ENCODE measurements at places on chromosomes 13 and 19.

- DNase-seq, result no peak
Observed at GRCh38 chr13:91245288-91245687, 102.2 kb upstream of the MIR17HG start.

DNA sequence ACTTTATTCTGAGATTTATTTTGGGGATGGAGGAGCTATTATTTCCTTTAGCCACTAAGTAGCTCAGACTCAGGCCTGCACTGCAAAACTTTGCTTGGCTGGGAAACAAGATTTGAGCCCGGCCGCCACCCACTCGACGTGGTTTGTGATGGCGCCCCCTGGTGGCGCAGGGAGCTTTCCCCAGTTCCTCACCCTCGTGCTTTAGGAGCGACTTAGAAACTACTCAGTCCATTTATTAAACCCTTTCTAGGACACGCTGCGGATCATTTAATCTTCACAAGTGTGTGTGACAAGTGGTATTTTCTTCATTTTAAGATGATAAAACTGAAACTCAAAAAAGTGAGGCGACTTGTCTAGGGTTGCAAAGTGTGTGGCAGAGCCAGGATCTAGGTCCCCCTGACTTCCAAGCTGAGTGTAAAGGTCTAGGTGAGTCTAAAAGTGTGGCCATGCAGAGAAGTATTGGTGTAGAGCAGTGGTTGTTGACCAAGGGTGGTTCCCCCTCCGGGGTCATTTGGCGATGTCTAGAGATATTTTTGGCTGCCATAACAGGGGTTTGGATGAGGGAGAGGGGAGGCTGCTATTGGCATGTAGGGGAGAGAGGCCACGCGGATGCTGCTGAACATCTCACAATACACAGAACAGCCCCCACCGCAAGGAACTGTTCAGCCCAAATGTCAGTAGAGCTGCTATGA is 2.2 kb downstream of the CXCL17 start:
- DNase-seq, result peak; percentile 65

- no peak for DNase-seq
Observed at GRCh38 chr19:45677351-45678230, 9.6 kb downstream of the GIPR start.

- no peak for DNase-seq
Observed at GRCh38 chr19:55112246-55112776, 5.1 kb downstream of the PPP1R12C start.

GRCh38 chr13:44287958-44288357 is 85.7 kb upstream of the SERP2 start:
- DNase-seq, result peak; percentile 51

DNA sequence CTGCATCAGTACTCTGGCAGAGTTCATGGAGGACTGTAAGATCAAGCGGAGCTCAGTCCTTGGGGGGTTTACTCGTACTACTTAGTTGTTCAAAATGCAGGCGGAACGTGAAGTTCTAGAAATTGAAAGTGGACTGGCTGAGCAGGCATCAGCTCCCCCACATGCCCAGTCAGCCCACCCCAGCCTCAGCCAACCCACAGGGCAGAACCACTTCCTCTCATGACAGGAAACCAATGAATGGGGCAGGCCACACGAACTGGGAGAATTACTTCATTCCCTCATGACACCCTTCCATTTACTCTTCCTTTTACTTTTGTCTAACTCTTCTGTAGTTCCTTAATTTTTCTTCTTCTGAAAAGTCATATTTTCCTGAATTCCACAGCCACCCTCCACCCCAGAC is 71.9 kb downstream of the FLT1 start:
- no peak for DNase-seq

- no peak for DNase-seq
Observed at GRCh38 chr19:49921871-49922795, 6.9 kb upstream of the ATF5 start.

DNA sequence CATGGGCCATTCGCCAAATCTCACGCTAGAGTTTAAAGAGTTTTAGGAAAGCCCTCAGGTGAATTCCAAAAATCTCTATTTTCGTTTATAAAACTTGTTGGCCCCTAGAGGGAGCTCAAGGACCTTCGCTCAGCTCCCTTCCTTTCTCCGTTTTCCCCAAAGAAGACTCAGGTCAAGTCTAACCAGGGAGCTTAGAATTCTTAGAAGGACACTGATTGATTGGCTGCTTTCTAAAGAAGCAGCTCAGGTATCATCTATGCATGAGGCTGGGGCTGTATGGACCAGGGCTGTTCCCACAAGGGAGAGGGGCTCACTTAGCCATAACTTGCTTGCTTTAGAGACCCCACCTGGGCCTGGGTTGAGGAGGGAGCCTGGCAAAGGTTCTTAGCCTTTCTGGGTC is 20.5 kb downstream of the DZIP1 start:
- no peak for DNase-seq

GRCh38 chr13:101785858-101786257 is 333.4 kb downstream of the ITGBL1 start:
- DNase-seq, result no peak

GRCh38 chr13:35502456-35502855 is 26.0 kb upstream of the MAB21L1 start:
- DNase-seq, result no peak

- DNase-seq, result no peak
Observed at GRCh38 chr13:61466280-61466679, 50.6 kb upstream of the PCDH20 start.

- DNase-seq, result peak; percentile 65
Observed at GRCh38 chr19:41860419-41861115, 512 bp downstream of the RPS19 start.

GRCh38 chr13:49240017-49240416 is 7.7 kb upstream of the CDADC1 start:
- DNase-seq, result no peak

DNA sequence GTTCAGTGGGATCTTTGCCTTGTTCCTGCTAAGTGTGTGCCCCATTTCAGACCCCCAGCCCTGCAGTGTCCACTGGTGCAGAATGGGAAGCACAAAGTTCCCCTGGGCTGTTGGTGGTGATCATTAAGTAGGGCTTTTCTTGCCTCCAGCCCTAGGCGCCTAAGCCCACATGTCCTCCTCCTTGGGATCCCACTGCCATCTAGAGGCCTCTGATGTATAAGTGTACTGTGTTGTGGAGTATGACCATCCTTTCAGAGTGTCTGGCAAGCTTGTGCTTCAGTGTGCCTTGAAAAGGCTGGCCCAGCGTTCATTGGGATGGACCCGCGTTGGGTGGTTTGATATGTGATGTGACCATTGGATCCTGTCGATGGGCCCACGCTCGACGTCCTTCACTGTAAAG is 71.2 kb downstream of the WASF3 start:
- DNase-seq, result no peak

GRCh38 chr19:51710163-51710562 is 13.6 kb downstream of the HAS1 start:
- no peak for DNase-seq

DNA sequence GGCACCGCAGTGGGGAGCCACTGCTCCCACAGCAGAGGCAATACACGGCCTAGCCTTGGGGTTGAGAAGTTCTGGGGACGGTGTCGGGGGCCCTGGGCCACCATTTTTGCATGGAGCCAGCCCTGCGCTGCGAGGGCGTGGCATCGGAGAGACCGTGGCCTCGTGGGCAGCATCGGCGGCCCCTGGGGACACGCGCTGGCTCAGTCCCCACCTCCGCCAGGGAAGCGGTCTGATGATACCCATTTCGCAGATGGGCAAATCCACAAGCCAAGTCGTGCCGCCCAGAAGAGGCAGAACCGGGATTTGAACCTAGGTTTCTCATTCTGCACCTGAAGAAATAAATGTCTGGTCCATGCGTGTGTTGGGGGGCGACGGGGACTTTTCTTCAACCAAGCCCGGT is 1.2 kb upstream of the UPK1A start:
- DNase-seq, result no peak
